ENCODE measurements at places on chromosomes 5 and 9. TPM values are rescaled to one million over a fixed set of nuclear protein-coding genes. Genes with fewer than 3 reads are reported as not detected.

Gene LCNL1
- not detected for total RNA-seq

GRCh38 chr9:127847833-127848755 lies 6.4 kb downstream of the ENG start:
- DNase-seq: no peak

DNA sequence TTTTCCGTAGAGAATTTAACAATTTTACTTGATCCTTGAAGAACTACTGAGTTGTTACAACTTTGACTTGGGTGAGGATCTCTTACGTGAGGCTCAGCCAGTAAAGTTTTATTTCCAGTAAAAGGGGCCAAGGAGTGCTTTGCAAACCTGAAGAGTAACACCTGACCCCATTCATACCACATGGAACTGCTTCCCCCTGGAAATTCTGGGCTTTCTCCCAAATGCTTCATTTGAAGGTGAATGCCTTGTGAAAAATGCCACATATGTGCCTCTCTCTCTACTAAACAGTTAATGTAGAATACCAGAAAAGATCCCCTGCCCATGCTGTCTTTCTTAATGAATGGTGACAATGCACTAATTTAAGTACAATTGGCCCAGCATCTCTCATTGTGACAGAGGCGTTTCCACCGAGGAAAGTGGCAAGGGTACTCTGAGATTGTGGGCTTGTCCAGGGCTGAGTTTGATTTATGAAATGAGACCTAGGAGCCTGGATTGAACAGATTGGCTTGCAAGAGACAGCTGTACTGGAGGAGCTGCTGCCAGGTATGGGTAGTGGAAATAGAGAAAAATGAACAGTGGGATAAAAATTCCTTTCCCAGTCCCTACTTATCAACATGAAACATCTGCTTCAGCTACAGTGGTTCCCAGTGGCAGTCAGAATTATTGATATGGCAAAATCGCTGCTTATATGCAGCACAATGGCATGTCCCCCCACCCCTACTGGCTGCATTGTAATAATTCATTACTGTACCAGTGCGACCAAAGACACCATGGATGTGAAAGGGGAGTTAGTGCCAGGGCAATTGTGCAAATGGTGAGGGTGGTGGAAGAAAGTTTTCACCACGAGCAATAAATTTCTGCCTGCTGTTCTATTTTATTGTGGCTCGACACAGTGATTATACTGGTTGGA lies 843.7 kb upstream of the WWC1 start:
- DNase-seq: no peak

DNA sequence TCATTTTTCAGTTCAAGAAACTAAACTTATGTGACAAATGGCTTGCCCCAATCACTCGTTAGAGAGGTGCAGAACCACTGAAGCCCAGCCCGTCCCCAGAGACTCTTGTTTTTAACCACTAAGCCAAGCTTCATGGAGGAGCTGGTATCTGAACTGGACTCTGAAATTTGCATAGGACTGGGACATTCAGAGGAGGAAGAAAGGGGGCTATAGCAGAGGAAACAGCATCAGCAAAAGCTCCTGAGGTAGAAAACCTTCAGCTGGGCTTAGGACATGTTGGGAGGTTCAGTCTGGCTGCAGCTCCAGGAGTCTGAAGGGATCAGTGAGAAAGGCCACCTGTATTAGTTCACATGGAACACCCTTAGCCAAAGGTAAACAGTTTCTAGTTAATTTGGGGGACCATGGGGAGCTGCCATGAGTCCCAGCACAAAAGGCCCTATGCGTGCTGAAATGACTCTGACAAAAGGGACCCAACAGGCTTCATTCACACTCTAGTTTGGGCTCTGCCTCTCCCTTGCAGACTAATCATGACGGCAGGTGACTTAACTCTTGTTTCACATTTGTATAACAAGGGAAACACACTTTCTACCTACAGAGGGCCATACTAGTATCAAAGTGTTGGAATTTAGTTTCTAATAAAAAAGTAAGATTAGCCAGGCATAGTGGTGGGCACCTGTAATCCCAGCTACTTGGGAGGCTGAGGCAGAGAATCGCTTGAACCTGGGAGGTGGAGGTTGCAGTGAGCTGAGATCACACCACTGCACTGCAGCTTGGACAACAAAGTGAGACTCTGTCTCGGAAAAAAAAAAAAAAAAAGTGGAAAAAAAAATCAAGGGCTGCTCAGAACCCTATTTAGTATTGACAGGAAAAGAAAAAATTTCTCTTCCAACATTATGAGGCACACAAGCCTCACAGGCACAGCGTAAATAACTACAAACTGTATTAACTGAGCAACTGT lies 10.2 kb downstream of the FBXO10 start:
- DNase-seq: no peak

Gene LCP2
- total RNA-seq: 173 TPM

- no peak for DNase-seq
Measured at GRCh38 chr5:179930788-179931473, 23.2 kb upstream of the TBC1D9B start.

Gene KIF20A
- 66.6 TPM for total RNA-seq

GRCh38 chr9:69649566-69650250 lies 22.5 kb downstream of the APBA1 start:
- no peak for DNase-seq

- no peak for DNase-seq
Measured at GRCh38 chr5:72093217-72093616, 14.1 kb upstream of the MAP1B start.

Gene MARCHF3
- total RNA-seq: 3.6 TPM

Gene IL31RA
- not detected for total RNA-seq

Gene BSPRY
- total RNA-seq: 6.6 TPM

- DNase-seq: no peak
Measured at GRCh38 chr9:126232461-126232860, 94.2 kb upstream of the MVB12B start.

Gene FOXD4L3
- total RNA-seq: not detected

DNA sequence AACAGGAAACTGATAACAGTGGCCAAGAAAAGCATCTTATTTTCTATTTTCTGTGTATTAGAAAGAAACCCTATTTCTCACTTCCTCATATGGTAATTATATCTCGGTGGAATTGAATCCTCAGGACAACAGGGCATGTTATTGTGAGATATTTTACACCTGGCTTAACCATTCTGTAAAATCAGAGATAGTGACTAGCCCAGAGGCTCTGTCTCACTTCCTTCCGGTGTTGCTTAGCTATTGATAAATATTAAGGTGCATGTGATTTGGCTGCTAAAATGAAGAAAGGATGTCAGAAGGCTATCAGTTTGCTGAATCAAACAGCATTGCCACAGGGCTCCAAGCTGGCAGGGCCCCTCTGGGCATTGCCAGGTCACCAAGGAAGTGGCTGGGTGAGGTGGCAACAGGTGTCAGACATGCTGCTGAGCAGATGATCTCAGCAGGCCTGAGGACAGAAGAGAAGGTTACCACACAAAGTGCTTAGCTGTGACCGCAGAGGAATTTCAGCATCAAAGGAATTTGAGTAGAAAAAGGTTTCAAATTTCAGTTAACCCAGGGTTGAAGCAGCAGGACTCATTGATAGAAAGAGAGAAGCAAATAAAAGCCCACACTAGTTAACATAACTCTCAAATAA lies 330.7 kb downstream of the PDE4D start:
- peak; percentile 11 for DNase-seq

- DNase-seq: no peak
Measured at GRCh38 chr9:10062629-10063395, 550.0 kb downstream of the PTPRD start.

DNA sequence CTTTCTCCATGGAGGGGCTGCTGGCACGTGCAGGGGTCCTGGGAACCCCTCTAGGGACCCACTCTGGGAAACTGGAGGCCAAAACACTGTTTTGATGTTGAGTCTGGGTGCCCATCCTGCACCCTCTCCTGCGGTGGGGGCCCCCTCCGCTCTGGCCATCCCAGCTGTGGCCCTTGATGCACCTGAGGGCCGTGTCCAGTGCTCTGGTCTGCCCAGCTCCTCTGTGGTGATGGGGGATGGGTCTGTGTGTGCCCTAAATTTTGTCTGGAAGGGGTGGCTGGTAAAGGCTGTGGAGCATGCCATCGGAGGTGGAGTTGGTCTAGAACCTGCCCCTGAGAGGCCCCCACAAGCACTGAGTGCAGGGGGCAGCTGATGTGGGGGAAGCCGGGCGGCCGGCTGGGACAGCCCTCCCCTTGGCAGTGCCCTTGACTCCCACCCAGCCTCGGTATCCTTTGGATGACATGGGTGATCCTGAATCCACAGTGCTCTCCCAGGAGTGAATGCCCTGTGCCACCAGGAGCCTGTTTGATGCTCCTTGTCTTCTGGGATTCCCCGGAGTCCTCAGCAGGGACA lies 26.3 kb downstream of the AHRR start:
- no peak for DNase-seq

DNA sequence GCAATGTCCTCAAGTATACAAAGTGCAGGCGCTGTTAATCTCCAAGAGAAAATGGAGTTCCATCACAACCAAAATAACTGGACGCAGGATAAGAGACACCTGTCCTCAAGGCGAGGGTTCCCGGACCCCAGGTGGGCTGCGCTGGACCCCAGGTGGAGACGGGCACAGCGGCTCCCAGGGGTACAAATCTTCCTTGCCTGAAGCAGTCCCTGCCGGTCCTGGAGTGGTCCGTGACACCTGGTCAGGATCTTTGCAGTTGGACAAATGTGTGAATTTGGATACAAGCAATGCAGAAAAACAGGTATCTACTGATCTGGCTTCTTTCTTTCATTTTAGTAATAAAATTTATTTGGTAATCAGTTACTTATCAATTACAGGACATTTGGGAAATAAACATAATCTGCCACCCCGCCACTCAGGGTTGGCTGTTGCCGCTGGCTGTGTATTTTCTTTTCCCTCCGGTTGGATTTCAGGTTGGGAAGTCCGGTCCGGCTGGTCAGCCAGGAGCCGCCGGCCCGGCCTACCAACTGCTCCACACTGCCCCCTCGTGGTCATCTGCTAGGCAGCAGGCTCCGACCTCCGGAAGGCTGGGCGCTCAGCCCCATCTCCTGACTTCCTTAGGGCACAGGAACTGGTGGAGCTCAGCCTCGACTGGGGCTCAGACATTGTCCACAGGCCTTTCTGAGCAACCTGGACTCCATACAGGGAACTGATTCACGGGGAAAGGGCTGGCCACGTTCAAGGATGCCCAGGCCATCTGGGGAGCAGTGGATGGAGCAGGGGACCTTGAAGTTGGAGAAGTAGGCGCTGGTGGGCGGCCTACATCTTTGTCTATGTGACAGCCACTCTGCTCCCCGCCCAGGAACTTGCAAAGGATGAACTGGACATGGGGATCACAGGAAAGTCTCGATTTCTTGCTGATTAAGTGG lies 43.4 kb downstream of the NXNL2 start:
- peak; percentile 84 for DNase-seq

GRCh38 chr5:77560677-77561263 lies 68.7 kb upstream of the WDR41 start:
- DNase-seq: no peak

GRCh38 chr9:119986205-119986604 lies 593.8 kb downstream of the CDK5RAP2 start:
- DNase-seq: no peak

Gene NKD2
- total RNA-seq: 1.1 TPM

Gene CDX1
- not detected for total RNA-seq

- no peak for DNase-seq
Measured at GRCh38 chr5:143347046-143347445, 56.4 kb downstream of the NR3C1 start.

- DNase-seq: no peak
Measured at GRCh38 chr5:135170500-135170899, 136.5 kb upstream of the PITX1 start.

- DNase-seq: no peak
Measured at GRCh38 chr5:59173578-59173977, 590.7 kb downstream of the RAB3C start.

GRCh38 chr5:176730815-176731475 lies 79.4 kb upstream of the UNC5A start:
- no peak for DNase-seq

Gene CARTPT
- total RNA-seq: not detected

DNA sequence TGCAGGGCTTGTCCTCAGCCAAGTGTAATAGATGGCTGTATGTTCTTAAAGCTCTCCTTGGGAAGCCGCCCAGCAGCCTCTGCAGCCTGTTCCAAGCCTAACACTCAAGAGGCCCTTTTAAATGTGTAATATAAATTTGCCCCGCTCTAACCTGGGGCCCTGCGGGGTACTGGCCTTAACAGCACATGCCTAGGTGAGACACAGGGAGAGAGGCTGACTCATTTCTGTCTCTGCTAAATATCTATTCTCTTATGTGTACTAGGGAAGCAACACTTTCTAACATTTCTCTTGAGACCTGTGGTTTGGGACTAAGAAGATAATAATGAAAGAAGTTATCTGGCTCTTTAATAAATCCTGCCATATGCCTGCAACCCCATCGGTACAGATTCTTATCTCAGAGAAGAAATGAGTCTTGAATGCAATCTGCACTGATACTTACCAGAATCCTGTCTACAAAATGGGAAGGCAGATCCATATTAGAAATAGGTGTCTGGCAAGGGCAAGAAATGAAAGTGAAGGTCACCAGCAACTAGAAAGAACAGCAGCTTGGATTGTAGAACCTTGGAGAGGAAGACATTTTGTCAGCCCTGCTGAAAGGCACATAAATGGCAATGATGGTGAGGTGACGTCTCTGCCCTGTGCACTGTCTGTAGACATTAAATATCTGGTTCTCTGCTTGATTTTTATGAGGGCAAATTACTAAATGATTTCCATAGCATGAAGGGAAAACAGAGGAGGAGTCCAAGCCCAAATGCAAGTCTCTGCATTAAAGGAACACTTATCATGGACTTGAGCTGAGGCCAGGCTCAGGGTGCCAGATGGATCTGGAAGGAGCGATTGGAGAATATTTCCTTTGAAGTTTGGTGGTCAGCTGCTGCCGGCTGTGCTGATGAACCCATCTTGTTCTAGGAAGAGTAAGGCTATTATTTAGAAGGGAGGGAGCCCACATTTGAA lies 14.5 kb upstream of the TGFBI start:
- DNase-seq: no peak

Gene TMEM174
- not detected for total RNA-seq

DNA sequence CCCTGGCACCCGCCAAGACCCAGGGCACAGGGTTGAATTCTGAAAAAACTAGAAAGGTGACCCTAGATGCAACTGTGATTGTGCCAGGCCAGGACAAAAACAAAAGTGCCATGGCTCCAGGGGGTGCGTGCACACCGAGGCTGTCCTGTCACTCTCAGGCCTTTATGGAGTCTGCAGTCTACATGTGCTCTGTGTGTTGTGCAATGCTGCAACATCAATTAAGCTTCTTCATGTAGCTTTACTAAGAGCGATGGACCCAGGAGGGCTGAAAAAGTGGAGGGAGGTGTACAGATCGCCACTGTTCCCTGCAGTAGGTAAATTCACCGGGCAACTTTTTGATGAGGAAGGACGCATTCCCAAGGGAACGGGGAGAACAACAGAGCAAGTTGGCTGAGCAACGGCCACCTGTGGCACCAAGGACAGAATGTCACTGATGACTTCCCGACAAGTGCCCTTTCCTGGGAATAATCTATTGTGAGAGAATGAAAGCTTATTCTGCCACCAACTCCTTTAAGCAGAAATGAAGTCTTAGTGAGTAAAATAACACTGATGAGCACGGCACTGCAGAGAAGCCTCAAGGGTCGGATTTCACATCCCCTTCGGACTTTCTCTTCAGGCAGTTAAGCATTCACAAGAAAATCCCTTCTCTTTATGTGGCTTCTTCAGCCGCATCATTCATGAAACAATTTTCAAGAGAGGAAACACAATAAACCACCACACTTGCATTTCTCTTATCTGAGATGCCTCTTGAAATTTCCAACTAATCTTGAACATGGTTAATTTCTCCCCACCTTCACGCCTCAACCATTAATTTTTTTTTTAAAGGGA lies 149.6 kb downstream of the DROSHA start:
- DNase-seq: no peak
